Nephron progenitor cell (in vitro differentiated cells): ENCODE measurements at places on chromosomes 5 and 9.

GRCh38 chr9:130301483-130302286 is 36.1 kb downstream of the HMCN2 start:
- H3K4me1 ChIP-seq = peaks cover 32% of the 10 kb centered on the region
- H3K27me3 ChIP-seq = peaks cover 7% of the 10 kb centered on the region
- no peak overlapping the region for H3K4me3 ChIP-seq
- no peak overlapping the region for H3K27ac ChIP-seq

DNA sequence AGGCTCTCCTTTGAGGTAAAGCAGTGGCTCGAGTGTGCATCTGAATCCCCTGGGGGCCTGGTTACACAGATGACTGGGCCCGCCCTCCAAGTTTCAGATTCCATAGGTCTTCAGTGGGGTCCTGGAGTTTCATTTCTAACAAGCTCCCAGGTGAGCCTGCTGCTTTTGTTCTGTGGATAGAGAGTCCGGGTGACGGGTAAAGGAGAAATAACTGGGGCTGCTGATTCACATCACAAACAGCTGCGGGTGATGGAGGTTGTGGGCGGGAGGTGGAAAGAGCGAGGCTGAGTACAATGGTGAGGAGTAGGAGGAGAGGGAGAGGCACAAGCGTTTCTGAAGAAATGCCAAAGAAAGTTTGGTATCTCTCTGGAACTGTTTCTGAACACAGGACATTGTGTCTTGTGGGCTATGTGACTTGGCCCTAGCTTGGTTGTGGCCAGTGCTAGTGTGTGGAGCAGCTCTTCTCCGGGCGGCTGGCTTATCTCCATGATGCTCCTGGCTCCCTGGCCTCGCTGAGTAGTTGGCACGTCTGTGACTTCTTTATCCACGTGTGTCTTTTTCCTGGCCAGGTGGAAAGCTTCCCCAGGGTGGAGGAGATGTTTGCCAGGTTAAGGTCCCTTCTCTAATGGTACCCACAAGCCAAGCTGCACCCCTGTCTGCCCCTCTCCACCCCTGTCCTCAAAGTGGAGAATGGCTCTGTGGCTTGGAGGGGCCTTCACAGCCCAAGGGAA is 61.7 kb downstream of the HSPA4 start:
- no peak overlapping the region for H3K27ac ChIP-seq
- H3K36me3 ChIP-seq = peaks cover 1% of the 10 kb centered on the region
- no peak for DNase-seq
- H3K27me3 ChIP-seq = peaks cover 14% of the 10 kb centered on the region
- H3K4me3 ChIP-seq = no peak overlapping the region

DNA sequence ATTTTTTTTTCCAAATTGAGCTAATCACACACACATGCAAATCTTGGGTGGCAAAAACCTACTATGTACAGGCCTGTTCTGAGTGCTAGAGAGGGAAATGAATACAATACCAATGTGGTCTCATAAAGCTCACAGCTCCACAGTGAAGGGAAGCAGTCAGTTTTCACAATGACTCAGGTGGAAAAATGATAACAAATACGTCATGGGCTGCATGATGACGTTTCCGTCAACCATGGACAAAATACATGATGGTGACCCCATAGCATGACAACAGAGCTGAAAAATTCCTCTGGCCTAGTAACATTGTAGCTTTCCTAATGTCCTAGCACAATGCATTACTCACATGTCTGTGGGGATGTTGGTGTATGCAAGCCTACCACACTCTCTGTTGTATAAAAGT is 252.5 kb downstream of the TRIM32 start:
- H3K27me3 ChIP-seq = peaks cover 8% of the 10 kb centered on the region
- H3K4me1 ChIP-seq = no peaks in the 10 kb centered on the region
- no peak overlapping the region for H3K4me3 ChIP-seq
- no peaks in the 10 kb centered on the region for H3K36me3 ChIP-seq
- H3K27ac ChIP-seq = no peak overlapping the region
- DNase-seq = no peak

GRCh38 chr5:124544366-124545055 is 201.9 kb downstream of the ZNF608 start:
- peaks cover 4% of the 10 kb centered on the region for H3K27me3 ChIP-seq
- no peak overlapping the region for H3K27ac ChIP-seq
- no peaks in the 10 kb centered on the region for H3K36me3 ChIP-seq
- peaks cover 2% of the 10 kb centered on the region for H3K4me1 ChIP-seq
- DNase-seq = no peak
- H3K4me3 ChIP-seq = no peak overlapping the region

GRCh38 chr9:33331377-33331891 is 41.1 kb downstream of the NFX1 start:
- H3K27ac ChIP-seq = no peak overlapping the region
- peaks cover 85% of the 10 kb centered on the region for H3K36me3 ChIP-seq
- H3K27me3 ChIP-seq = no peaks in the 10 kb centered on the region
- H3K4me1 ChIP-seq = no peaks in the 10 kb centered on the region
- no peak overlapping the region for H3K4me3 ChIP-seq

DNA sequence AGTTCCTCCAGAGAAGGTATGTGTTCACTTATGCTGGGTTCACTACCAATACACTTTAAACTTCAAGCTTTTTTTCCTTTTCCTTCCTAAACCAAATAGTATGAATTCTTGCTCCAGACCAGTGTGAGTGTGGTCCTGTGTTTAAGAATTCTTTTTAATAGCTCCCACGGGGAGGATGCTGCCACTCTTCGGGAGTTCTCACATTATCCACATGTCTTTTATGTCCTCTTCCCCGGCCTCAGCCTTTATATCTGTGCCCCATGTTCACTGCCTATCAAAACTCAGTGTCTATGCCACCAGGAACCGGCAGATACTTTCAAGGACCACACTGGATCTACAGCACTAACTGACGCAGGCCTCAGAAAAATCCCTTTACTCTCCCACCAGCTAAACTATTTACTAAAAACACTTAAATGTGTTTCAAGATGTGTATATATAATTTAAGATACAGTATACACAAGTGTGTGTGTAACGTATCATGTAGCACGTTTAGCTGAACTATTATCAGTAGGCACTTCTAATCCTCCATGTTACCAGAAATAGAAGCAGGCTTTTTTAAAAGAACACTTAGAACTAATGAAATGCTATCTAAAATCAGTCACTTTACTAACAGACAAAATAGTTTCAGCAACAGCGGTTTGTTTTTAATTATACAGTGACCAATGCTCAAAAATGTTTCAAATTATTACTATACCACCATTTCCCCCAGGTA is 88.0 kb downstream of the PLPP1 start:
- peaks cover 35% of the 10 kb centered on the region for H3K4me1 ChIP-seq
- H3K36me3 ChIP-seq = peaks cover 23% of the 10 kb centered on the region
- H3K27ac ChIP-seq = peak overlapping the region; percentile 14
- H3K4me3 ChIP-seq = no peak overlapping the region
- H3K27me3 ChIP-seq = peaks cover 3% of the 10 kb centered on the region

DNA sequence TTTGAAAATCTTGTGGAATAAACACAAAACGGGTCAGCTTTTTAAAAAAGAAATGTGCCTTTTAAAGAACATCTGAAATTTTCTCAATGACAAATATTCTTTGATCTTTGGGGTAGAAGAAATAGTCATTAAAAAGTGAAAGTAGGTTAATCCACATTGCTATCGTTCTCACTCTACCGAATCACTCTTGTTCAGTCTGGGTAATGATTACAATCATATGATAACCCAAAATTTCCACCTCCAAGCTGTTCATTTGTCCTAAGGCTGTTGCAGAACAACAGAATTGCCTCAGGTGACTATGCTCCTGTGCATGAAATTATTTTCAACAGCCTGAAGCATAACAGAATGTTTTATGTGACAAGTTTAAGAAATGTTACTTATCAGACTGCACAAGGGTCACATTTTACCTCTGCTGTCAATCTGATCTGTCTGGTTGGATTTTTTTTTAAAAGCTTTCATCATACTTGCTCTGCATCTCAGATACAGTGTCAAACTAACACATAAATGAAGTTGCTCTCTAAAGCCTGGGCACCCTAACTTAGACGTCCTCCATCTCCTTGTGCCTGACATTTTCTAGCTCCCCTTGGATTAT is 227.3 kb downstream of the LURAP1L start:
- H3K36me3 ChIP-seq = no peaks in the 10 kb centered on the region
- DNase-seq = no peak
- H3K4me1 ChIP-seq = no peaks in the 10 kb centered on the region
- no peak overlapping the region for H3K4me3 ChIP-seq
- no peak overlapping the region for H3K27ac ChIP-seq
